ENCODE measurements at places on chromosomes 4 and X.

- no peak for DNase-seq
These were observed 46.3 kb downstream of the ALPK1 start for GRCh38 chr4:112343330-112344080.

DNA sequence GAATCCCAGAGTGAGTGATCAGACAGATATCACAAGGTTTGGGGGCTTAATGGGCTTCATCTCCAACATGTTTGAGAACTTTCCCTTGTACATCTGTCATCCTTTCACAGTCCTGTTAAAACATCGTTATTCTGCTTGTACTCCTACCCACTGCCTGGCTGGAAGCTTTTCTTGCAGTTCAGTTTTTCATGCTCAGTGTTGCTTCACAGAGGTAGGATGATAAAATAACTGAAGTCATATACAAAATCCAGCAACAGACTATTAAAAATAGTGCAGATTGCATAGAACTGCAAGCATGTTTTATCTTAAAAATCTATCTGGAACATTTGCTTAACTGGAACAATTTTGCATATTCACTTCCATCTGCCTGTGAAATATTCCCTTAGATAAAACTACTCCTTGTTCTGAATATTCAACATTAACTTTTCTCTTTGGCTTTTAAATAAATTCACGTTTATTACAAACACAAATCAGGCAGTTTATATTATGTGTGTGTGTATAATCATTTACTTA lies 579.6 kb upstream of the IGFBP7 start:
- DNase-seq, result no peak

- no peak for DNase-seq
These were observed 3.2 kb upstream of the NFKB1 start for GRCh38 chr4:102497986-102498385.

DNA sequence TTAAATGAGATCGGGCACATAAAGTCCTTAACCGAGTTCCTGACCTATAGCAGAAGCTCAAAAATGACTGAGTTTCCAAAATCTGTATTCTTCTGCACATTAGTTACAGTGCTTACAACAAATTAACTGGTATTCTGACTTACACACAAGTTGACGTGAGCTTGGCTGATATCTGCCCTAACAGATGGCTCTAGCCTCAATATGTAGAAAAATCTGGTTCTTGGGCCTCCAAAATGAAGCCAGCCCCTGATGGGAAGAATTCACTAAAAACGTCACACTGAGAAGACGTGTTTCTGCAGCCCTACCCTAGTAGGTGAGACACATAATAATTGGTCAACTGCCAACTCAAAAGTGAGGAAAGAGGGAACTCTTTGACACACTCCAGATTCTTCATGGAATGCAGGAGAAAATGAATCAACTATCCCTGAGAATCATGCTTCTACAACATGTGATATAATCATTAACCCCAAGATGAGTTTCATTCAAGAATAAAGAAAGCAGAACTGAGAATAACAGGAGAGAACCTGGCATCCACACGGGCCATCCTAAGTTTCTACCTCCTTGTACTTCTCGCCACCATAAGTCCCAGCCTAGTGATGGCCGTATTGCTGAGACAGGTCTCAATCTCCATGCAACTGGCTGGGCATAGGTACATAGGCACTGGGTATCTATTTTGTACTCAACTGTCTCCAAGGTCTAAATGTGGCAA lies 8.2 kb downstream of the STX18 start:
- DNase-seq, result no peak

- DNase-seq, result no peak
These were observed 20.5 kb upstream of the DDX3X start for GRCh38 chrX:41313419-41313818.

DNA sequence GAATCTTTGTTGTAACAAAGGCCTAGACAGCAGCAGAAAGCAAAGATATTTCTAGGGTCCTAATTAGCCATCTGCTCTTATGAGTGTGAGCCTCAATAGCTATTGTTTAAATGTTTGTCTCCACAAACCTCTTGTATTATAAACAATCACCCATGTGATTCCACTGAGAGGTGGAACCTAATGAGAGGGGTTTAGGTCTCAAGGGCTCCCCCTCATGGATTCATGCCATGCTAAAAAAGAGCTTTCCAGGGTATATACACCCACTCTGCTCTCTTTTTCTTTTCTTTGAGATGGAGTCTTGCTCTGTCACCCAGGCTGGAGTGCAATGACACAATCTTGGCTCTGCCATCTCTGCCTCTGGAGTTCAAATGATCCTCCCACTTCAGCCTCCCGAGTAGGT lies 42.1 kb downstream of the TRIM61 start:
- no peak for DNase-seq

GRCh38 chr4:80306260-80306659 lies 29.3 kb upstream of the CFAP299 start:
- no peak for DNase-seq

DNA sequence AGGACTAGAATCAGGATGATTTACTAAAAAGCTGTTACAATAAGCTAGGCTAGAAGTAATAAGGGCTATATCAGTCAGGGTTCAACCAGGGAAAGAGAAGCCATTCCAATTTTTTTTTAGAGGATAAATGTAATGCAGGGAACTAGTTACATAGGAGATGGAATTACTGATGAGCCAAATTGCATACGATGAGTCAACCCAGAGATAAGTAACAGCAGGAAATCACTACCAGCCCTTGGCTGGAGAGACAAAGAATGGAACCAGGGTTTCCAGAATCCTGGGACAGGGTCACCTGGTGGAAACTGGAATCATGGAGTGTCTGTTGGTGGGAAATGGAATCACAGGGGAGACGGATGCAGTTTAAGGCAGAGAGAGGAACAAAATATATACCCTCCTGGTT lies 13.1 kb upstream of the MAGEA4 start:
- no peak for DNase-seq

DNA sequence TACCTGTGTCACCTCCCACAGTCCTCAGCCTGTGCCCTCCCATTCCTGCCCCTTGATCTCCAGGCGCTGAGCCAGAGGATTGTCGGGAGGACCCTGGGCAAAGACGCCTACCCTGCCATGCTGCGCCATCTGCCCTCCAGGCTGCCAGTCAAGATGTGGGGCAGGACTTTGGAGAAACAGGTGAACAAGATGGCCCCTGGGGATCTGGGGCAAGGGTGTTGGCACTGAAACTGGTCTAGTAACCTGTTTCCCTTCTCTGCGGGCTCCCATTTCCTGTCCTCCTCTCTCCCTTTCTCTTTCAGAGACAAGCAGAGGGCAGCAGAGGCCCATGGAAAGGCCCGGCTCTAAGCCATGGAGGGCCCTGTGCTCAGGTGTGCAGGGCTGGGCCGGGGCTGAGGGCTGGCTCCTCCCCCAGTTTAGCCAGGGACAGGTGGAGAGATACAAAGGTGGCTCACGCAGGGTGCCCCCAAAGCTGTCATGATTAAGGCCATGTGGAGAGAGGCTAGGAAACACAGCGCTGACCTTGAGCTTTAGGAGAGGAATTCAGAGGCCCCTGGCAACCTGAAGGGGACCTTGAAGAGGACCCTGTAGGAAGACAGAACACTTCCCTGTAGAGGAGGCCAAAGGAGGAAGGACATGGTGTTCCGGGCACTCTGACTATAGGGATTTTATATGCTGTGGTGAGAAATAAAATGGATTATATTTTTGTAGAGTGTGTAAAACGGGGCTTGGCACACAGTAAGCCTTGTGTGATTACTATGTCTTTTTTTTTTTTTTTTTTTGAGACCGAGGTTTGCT lies at the start of gene GLOD5:
Gene GLOD5, plus strand, starts transcription at position 74 of the 798 bp plus-strand sequence. Its CDS starts 44 bp downstream, at position 118.
- no peak for DNase-seq

DNA sequence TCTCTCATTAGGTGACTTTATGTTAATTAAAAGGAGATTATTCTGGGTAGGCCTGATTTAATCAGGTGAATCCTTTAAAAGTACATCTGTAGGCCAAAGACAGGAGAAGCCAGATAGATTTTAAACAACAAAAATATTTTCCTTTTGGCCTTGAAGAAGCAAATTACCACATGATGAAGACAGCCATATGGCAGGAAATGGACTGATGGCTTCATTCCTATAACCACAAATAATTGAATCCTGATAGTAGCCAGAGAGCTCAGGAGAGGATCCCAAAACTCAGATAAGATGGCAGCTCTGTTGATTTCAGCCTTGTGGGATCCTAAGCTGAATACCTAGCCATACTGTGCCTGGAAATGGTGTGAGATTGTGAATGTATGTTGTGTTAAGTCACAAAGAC lies 66.1 kb upstream of the PRKX start:
- no peak for DNase-seq

- DNase-seq, result no peak
These were observed 46.6 kb downstream of the CLOCK start for GRCh38 chr4:55500072-55500471.

- no peak for DNase-seq
These were observed 12.2 kb downstream of the KLHL34 start for GRCh38 chrX:21645886-21646285.

DNA sequence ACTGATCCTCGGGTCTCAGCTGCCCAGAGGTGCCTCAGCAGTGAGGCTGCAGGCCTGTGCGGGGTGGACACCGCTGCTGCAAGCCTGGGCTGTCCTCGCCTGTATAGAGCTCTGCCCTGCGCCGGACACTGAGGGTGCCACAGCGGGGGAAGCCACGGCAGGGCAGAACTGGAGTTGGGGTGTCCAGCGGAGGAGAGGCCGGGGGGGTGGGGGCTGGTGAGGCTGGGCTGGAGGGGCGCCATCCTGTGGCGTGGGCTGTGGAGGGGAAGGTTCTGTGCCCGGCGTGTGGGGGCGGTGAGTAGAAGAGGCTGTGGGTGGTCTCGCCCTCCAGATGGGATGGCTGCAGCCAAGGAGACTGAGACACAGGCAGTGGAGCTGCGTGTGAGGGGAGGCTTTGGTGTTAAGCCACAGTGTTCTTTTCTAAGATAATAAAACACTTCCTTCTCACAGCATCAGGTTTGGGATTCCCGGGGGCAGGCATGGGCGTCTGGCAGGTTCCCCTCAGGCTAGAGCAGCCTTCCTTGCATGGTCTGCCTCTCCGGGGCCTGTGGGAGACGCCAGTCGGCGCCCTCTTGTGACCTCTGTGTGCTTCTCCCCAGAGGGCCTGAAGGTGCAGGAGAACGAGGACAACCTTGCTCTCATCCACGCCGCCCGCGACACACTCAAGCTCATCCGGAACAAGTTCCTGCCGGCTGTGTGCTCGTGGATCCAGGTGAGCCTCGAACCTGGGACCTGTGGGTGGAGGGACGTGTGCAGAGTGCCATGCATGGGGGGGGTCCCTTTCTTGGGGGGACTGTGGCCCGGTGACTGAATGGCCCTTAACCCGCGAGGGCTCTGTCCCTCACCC lies 7.4 kb downstream of the UVSSA start:
- no peak for DNase-seq

- no peak for DNase-seq
These were observed 65.4 kb downstream of the NKX6-1 start for GRCh38 chr4:84433633-84434222.

DNA sequence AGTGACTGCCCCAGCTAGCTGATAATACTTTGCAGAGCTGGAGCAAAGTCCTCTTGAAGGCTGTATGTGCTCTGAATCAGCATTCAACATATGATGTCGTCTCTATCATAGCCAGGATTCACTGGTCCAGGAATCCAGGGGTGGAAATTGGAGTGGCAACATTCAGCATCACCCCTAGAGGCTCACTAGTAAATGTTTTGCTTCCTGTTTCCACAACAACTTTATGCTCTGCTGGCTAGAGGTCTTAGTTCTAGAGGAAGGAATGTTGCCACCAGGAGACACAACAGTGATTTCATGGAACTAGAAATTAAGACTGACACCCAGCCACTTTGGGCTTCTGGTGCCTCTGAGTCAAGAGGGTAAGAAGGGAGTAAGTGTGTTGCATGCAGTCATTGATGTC lies 11.3 kb downstream of the MAGEA1 start:
- DNase-seq, result no peak

GRCh38 chr4:122170775-122171174 lies 18.6 kb downstream of the BLTP1 start:
- DNase-seq, result no peak

GRCh38 chr4:41418444-41418843 lies 119.5 kb upstream of the LIMCH1 start:
- DNase-seq, result no peak

GRCh38 chrX:44503560-44503959 lies 39.1 kb downstream of the FUNDC1 start:
- no peak for DNase-seq

DNA sequence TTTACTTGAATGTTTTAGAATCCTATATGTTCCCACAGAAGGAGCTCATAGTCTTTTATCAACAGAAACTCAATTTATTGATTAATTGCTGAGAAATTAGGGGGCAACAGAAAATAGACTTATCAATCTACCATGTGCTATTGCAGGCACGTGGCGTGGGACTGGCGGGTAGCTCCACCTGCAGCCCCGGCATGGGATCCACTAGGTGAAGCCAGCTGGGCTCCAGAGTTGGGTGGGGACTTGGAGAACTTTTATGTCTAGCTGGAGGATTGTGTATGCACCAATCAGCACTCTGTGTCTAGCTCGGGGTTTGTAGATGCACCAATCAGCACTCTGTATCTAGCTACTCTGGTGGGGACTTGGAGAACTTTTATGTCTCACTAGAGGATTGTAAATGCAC lies 3.3 kb upstream of the OCIAD1 start:
- no peak for DNase-seq

DNA sequence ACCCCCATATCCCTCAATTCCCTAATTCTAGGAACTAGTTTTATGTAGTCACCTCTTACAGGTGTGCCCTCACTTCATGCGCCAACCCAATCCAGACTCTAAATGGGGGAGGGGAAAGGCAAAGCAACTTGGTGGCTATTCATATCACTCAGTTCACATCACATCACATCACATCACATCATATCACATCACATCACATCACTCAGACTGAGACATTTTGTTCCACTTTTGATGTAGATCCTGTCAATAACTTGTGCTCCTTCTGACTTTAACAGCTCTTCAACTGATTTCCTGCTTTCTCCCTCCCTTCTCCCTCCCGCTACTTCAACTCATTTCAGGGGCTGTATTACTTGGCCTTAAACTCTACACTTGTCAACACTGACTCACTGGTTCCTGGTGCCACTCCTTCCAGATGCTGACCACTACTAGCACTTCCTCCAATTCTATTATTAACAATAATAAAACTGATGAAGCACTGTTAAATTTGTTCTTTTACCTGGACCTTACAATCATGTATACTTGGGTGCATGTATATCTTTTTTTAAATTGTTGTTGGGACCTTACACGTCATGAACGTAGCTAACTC lies 29.1 kb upstream of the PLS3 start:
- no peak for DNase-seq

GRCh38 chr4:145414226-145414625 lies 67.4 kb upstream of the SMAD1 start:
- DNase-seq, result no peak

All from esophagus squamous epithelium (tissue), 5 donors.